ENCODE measurements at places on chromosomes 2 and 18.

GRCh38 chr2:240733803-240734495, 42.3 kb downstream of the AQP12A start:
- no peak for DNase-seq

- peak; percentile 72 for DNase-seq
Measured at GRCh38 chr2:32926708-32927084, 20.1 kb upstream of the LTBP1 start.

GRCh38 chr2:239429473-239430350, 28.9 kb upstream of the HDAC4 start:
- no peak for DNase-seq

DNA sequence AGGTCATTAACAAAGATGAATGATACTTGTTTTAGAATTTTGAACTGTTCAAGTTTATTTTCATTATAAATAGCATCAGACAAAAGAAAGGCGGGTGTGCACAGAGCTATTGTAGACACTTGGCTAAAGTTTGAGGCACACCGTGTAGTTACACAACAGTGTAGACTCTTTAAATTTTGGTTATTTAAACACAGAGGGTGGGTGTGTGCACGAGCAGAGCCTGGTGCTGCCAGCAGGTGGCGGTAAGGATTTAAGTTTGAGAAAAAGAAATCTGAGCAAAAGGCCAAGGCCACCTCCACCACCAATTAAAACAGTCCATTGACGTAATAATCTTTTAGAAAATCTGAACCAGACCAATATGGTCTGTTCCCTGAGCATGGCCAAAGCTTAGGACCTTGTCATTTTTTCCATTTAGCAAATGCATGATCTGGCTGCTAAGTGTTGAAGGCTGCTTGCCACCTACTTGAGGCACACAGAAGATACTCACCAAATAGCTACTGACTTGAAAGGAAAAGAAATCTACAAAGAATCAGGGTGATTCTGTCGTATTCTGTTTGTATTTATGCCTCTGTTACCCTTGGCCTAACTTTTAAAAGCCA, 14.3 kb downstream of the COPS7B start:
- no peak for DNase-seq

- DNase-seq: no peak
Measured at GRCh38 chr2:153875801-153876466, 4.2 kb downstream of the GALNT13 start.

- DNase-seq: no peak
Measured at GRCh38 chr2:42987112-42987922, 194.9 kb upstream of the HAAO start.

GRCh38 chr2:206642075-206643025, at the start of gene FAM237A:
FAM237A (plus strand) TSS chr2:206642487; CDS start chr2:206644237, 1,750 bp downstream.
- peak; percentile 16 for DNase-seq

DNA sequence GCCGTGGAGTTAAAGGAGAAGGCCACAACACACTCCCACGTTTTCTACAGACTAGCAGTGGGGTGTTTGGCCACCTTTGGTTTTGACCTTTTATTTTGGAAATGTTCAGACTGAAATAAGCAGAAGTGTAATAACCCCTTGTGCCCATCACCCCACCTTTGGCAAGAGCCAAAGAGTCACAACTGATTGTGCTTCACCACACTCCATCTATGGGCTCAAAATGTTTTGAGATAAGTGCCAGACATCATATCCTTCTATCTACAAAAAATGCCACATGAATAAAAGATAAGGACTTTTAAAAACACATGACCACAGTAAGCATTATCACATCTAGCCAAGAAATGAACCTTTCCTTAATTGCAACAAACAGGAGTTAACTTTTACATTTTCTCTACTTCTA, 9.9 kb upstream of the GPR35 start:
- DNase-seq: no peak

DNA sequence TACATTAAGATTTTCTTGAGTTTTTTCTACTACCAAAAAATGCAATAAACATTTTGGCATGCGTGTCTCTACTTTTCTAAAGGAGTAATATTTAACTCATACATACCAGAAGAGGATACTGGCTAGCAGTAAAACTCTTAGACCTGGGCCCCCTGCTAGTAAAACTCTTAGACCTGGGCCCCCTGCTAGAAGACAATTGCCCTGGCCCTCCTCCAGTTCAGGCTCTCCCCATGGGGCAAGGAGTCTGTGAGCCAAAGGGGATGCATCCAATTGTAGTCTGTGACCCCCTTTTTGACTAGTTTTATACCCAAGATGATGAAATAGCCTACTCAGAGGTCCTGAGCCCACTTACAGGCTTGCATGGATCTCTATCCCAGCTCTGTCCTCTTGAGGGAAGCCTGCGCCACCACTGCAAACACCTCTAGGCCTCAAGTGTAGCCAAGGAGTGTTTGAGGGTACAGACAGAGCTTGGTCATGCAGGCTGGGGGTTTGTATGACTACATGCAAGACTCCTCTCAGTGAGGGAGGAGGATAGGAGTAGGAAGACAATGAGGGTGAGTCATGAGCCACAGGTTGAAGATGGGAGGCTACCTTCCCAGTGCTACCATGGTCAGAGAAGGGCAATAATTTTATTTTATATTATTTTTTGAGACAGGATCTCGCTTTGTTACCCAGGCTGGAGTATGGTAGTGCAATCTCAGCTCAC, 45.2 kb upstream of the PGAP1 start:
- DNase-seq: no peak

GRCh38 chr18:6731222-6731596, 1.7 kb downstream of the ARHGAP28 start:
- DNase-seq: peak; percentile 89

- no peak for DNase-seq
Measured at GRCh38 chr2:237440819-237441281, 26.9 kb upstream of the COL6A3 start.

- DNase-seq: no peak
Measured at GRCh38 chr2:230601510-230601909, 111.1 kb upstream of the CAB39 start.

- no peak for DNase-seq
Measured at GRCh38 chr2:66013456-66013855, 421.5 kb upstream of the MEIS1 start.

GRCh38 chr2:221018262-221018661, 553.8 kb downstream of the EPHA4 start:
- DNase-seq: no peak

DNA sequence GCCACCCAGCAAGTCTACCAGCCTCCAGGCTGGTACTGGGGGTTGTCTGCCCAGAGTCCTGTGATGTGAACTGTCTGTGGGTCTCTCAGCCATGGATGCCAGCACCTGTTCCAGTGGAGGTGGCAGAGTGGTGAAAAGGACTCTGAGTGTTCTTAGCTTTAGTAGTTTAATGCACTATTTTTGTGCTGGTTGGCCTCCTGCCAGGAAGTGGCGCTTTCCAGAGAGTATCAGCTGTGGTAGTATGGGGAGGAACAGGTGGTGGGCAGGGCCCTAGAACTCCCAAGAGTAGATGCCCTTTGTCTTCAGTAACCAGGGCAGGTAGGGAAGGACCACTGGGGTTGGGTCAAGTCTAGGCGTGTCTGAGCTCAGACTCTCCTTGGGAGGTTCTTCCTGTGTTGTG, 356.7 kb downstream of the STK39 start:
- no peak for DNase-seq

DNA sequence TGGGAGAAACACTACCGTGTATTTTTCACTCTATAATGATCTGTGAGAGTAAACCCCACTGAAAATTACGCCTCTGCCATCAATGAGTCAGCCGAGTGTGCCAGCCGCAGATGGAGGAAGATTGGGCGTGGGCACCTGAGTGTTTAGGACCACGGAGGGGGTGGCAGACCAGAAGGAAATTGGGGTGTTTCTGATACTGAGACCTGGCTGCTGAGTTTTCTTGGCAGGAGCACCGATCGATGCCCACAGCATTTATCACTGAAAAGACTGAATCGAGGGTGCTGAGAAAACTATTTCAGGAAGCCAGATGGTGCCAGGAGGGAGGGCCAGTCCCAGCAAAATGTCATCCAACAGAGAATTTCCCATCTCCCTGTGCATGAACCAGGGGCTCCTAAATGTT, 91.9 kb upstream of the TPO start:
- DNase-seq: no peak

GRCh38 chr18:21364471-21364870, 122.4 kb downstream of the GREB1L start:
- DNase-seq: no peak

- no peak for DNase-seq
Measured at GRCh38 chr18:44051026-44051425, 629.7 kb upstream of the SETBP1 start.

DNA sequence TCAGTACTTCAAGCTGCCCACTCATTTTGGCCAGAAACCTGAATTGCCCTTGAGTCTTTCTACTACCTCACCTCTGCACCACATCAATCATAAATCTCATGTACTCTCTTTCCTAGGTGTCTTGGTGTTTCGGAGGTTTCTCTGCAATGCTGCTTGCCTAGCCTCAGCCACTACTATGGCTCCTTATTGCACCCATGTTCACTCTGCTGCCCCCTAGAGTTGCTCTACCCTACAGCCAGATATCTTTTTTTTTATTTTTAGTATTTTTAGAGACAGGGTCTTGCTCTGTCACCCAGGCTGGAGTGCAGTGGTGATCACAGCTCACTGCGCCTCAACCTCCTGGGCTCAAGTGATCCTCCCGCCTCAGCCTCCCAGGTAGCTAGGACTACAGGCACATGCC, 413.0 kb downstream of the PTPRM start:
- no peak for DNase-seq

- DNase-seq: no peak
Measured at GRCh38 chr2:3689998-3690748, 13.2 kb upstream of the DCDC2C start.

DNA sequence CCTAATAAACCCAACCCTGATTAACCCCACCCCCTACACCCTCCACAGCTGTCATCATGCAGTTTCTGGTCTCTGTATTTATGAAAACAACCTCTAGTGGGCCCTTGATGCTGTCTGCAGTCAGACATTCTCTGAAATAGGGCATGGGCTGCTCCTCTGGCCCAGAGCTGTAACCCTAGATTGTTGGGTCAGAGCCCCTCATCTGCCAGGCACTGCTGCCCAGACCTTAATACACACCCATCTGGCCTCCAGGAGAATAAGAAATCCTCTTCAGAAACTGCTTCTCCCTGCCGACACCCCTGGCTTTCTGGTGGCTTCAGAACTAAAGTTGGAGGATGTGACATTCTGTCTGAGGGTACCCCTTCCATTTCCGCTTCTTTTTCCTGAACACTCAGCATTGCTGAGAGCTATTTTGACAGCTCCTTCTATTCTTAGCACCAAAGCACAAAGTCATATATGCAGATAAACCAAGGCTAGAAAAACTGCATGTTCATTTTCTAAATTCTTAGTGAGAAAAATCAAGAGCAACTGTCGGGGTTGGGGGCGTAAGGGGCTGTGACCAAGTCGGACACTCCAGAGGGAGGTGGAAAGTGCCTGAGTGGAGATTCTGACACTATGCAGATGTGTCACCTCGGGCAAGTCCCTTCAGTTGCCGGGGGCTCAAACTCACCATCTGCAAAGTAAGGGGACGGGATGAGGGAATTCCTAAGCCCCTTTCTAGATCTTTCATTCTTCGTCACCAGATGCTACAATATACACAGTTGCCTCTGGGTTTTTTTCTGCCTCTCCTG, 28.7 kb downstream of the SRSF7 start:
- DNase-seq: no peak

DNA sequence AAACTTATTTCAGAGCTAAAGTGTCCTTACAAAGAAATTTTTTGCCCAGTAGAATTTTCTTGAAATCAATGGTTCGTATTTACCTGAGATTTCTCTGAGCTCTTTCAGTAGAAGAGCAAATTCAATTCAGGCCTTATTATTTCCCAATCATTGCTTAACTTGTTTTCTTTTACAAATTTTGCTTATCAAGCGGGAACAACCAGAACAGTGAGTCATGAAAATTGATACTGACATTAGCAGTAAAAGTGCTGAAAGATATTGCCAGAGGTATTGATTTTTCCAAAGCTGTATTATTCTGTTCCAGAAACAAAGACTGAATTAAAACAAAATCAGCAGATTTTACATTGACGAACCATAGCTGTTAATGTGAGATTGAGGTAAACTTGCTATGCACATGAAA, 10.1 kb upstream of the RIOK3 start:
- no peak for DNase-seq

GRCh38 chr18:45198526-45198925, 416.8 kb upstream of the SLC14A2 start:
- DNase-seq: no peak

DNA sequence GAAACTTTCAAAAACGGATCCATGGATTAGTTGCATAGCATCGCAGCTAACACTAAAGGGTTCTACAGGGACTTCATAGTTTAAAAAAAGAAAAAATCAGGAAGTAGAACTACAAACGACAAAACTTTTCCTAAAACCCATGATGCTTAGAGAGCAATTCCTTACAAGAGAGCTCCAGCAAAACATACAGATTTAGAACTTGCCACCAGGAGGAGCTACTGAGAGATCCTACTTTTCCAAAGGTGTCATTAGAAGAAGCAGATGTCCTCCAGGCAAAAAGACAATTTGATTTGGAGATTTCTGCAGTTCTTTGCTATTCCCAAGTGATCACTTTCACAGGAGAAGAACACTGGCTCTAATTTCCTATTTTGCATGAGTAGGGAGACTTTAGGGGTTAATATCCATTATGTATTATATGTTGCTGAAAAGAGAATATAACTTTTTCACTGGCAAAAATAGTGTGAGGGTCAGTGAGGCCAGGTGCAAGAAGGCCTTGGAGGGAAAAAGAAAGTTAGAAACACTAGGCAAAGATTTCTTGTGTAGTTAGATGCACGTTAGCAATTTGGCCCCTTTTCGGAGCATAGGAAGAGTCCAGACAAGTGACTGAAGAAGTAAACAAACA, 436.2 kb downstream of the SUCLG1 start:
- DNase-seq: peak; percentile 16

DNA sequence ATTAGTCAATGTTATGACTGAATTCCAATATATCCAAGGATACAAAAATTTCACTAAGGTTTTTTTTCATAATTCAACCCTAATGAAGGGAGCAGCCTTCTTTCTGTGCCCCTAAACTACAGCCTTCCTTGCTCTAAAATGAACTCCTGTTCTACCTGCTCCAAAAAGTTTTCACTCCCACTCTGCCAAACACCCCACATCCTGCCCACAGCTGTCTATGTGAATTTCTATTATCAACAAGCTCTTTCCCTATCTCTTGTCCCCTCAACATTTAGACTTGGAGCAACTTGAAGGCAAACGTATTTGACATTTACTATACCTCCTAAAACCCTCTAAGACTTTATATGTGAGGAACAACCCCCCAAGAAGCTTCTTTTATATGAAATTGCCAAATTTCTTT, 2.5 kb downstream of the STAT4 start:
- DNase-seq: no peak

- no peak for DNase-seq
Measured at GRCh38 chr2:159455330-159455918, 160.9 kb downstream of the BAZ2B start.

GRCh38 chr2:127134833-127135830, 28.2 kb upstream of the BIN1 start:
- no peak for DNase-seq

All from AG04450 (cell line).